Stimulated activated CD4-positive, alpha-beta T cell treated with anti-CD3 and anti-CD28 coated beads, TNF-alpha, amount 100 ng/mL, for 4 hours (primary cell): ENCODE measurements at places on chromosomes 4 and X.

DNA sequence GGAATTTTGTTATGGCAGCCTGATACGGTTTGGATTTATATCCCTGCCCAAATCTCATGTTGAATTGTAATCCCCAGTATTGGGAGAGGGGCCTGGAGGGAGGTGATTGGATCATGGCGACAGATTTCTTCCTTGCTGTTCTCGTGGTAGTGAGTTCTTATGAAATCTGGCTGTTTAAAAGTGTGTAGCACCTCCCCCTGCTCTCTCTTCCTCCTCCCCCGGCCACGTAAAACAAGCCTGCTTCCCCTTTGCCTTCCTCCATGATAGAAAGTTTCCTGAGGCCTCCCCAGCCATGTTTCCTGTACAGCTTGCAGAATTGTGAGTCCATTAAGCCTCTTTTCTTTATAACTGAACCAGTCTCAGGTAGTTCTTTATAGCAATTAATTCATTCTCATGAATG is 37.9 kb downstream of the SUPT20HL2 start:
- no peak for DNase-seq

DNA sequence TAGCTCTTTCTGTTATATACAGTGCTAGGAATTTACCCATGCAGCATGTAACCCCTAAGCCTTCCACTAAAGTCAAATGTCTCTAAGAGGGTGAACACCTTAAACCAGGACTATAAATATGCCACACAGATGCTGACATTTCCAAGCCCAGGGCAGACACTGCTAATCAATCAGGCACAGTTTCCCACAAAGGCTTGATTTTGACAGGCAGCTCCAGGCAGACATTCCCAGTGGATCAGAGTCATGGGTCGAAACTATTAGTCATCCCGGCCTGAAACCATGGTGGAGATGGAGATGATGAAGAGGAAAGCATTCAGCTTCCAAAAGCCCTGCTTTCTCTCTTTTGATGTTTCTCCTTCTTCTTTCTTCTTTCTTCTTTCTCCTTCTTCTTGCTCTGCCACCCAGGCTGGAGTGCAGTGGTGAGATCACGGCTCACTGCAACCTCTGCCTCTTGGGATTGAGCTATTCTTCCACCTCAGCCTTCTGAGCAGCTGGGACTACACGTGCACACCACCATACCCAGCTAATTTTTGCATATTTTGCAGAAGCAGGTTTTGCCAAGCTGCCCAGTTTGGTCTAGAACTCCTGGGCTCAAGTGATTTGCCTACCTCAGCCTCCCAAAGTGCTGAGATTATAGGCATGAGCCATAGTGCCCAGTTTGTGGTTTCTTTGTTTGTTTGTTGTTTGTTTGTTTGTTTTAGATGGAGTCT is 21.0 kb upstream of the SORCS2 start:
- no peak for DNase-seq

GRCh38 chr4:60884587-60884986 is 315.5 kb upstream of the ADGRL3 start:
- no peak for DNase-seq

- no peak for DNase-seq
Observed at GRCh38 chr4:4677556-4678522, 136.0 kb upstream of the STX18 start.

- no peak for DNase-seq
Observed at GRCh38 chrX:24619647-24620046, 27.5 kb downstream of the PCYT1B start.

GRCh38 chrX:17154001-17154400 is 207.5 kb downstream of the REPS2 start:
- DNase-seq, result no peak

GRCh38 chr4:20062054-20062453 is 189.7 kb upstream of the SLIT2 start:
- DNase-seq, result no peak

DNA sequence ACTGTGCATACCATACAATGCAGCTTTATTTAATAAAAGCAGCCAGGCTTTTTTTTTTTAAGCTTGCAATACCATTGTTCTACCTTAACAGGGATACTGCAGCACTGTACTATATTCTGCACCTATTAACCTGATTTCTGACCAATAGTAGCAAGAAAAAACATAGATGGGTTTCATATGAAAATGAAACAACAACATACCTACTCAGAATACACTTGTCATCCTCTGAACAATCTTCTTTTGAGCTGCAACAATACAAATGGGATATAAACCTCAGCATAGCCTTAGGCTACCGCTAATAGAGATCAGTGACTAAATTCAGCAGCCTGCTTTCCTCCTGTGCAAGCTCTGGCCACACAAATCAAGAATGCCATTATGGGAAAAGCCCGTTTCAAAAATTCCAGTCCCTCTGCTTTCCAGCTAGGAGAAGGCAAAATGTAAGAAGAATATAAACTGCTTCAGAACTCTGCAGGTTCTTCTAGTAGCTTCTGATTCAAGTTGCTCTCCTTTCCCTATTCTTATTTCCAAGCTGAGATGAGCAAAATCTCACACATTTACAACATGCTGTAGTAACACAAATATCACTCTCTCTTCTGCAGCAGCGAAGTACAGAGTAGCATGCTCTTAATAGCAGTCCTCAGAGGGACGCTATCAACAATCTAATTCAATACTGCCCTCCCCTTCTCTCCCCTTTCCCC is 143.4 kb downstream of the KLHL13 start:
- DNase-seq, result no peak

DNA sequence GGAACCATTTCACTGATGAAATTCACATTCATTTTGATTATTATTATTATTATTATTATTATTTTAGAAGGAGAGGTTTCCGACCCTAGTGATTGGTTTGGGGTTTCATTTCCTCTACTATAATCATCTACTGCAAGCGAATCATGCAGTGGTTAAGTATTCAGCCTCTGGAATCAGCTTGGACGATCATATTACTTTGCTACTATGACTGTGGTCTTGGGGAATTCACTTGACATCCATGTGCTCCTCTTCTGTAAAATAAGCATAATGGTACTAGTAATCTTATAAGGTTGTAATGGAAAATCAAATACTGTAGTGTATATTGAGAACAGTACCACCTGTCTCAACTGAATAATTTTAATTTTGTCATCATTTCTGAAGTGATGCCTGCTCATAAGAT is 132.1 kb upstream of the SLC4A4 start:
- DNase-seq, result no peak

GRCh38 chrX:113980953-113981352 is 602.9 kb upstream of the HTR2C start:
- DNase-seq, result no peak

DNA sequence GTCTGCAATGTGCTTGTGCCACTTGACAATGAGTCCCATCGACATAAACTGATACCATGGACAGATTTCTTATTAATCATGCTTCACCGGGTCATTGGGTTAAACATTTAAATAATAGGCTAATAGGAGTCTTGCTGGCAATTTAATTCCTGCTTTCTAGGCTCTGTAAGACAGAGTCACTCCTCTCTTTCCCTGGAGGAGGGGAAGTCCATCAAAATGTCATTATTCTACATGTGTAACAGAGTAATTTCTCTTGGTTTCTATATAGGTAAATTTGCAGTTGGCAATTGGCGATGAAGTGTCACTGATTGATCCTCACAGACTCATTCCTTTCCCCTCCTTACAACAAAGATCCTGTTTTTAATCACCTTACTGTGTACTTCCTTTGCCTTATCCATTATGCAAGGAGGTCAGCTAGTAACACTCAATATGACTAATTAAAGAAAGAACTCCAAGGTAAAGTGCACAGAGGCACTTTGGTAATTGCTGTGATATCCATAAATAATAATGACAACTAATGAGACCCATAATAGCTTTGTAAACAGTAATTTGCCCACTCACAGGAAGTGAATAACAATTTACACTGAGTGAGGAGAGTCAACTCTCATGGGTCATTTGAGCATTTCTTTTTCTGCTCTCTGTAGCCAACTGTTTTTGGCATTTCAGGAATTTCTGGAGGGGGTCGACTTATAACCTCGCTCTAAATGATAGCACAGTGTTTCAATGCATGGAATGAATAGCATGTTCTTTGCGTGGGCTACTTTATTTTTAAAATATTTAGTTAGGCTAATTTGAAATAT is 184.0 kb downstream of the UGT8 start:
- DNase-seq, result no peak

GRCh38 chr4:176334066-176334465 is 14.3 kb downstream of the SPCS3 start:
- DNase-seq, result no peak

GRCh38 chrX:137313627-137314026 is 252.3 kb upstream of the ZIC3 start:
- no peak for DNase-seq

GRCh38 chrX:65745427-65745826 is 78.0 kb downstream of the MSN start:
- DNase-seq, result no peak

DNA sequence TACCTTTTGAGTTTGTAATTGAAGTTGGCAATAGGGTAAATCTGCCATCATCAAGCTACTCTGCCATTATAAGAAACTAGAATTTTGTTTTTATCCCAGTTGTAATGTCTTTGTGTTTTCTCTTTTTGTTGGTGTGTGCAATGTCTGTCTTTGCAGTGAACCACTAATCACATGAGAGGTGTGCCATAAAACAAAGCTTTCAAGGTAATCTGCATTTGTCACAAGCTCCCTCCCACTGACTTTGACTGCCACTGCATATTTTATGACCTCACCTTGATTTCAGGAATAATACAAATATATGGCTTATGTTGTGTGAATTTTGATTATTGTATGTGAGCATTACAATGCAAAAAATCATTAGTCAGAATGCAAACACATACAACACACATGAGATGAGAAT is 9.0 kb upstream of the GBA3 start:
- DNase-seq, result no peak

DNA sequence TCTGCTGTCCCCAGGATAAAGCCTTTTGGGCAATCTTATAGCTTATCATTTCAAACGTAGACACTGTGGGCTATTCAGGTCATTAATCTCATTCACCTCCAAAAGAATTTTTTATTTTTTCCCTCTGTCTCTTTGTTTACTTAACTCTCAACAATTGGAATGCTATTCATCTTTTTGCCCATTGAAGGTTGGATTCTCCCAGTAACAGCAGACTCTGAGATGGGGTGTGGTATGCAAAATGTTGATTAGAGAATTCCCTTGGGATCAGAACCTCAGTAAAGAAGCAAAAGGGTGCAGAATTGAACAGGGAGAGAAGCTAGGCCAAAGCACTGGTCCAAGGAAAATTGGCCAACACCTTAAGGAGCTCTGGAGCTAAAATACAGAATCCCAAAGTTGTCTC is 60.4 kb downstream of the CAMK2D start:
- DNase-seq, result no peak

DNA sequence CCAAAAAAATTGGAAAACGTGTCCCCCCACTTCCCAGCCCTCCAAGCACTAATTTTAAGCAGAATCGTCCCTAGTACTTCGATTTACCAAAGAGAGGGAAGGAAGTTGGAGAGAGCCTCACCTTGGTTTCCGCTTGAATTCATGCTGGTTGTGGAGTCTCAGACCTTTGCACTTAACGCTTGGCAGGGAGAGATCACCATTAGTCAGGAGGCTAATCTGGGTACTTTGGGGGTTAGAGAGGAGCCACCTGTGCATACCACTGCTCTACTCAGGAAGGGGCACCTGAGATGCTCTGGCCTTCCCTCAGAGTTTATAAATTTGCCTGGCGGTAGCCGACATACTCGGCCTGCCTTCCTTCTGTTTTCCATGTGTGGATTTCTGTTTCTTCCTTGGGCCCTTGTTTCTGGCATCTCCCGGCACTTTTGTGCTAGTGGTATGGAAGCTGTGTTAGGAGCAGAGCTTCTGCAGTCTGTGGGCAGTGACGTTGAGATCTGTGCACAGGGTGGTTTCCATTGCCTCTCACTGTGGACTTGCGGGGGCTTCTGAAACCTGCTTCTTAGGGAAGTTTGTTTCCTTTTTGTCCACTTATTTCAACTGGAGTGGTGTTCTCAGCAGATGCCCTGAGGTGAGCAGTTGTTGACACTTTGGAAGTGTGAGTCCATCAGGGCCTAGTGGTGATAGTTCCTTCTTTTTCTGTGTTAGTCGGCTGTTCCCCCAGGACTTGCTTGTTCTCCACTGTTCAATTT is 104.2 kb downstream of the TMEM131L start:
- DNase-seq, result no peak

- no peak for DNase-seq
Observed at GRCh38 chrX:45128896-45129454, 71.7 kb downstream of the DIPK2B start.

GRCh38 chrX:68503836-68504636 is 5.2 kb downstream of the YIPF6 start:
- peak; percentile 21 for DNase-seq

- DNase-seq, result no peak
Observed at GRCh38 chrX:39613482-39613995, 484.2 kb downstream of the BCOR start.

GRCh38 chrX:154695911-154696675 is 42.7 kb upstream of the CTAG2 start:
- no peak for DNase-seq

GRCh38 chr4:149987330-149988086 is 90.7 kb upstream of the DCLK2 start:
- no peak for DNase-seq

GRCh38 chr4:87589531-87589930 is 18.8 kb upstream of the DSPP start:
- no peak for DNase-seq

DNA sequence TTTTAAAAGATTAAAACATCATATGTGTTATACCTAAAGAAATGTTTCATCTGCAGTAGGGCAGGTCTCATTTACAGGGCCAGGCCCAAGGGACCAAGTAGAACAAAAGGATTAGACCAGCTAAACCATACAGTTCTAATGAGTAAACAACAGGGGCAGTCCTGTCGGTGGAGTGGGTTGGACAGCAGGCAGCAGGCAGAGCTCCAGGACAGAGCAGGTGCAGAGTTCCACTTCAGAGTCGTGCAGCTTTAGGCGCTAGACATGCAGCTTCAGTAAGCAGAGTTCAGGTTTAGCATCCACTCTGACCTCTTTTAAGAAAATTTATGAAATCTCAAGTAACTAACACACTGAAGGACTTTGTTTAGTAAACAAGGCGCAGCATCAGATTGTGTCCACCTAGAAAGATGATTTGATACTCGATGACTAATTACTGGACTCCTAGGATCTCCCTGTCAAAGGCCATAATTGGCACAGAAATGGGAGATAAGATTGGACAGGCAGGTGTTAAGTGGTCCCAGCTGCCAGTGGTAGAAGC is 487.7 kb upstream of the INTU start:
- no peak for DNase-seq

GRCh38 chrX:20112022-20112774 is 4.5 kb downstream of the MAP7D2 start:
- no peak for DNase-seq
